CD4-positive, alpha-beta T cell treated with Interleukin-21 for 1 hour (primary cell): ENCODE measurements at places on chromosomes 2 and 18.

DNA sequence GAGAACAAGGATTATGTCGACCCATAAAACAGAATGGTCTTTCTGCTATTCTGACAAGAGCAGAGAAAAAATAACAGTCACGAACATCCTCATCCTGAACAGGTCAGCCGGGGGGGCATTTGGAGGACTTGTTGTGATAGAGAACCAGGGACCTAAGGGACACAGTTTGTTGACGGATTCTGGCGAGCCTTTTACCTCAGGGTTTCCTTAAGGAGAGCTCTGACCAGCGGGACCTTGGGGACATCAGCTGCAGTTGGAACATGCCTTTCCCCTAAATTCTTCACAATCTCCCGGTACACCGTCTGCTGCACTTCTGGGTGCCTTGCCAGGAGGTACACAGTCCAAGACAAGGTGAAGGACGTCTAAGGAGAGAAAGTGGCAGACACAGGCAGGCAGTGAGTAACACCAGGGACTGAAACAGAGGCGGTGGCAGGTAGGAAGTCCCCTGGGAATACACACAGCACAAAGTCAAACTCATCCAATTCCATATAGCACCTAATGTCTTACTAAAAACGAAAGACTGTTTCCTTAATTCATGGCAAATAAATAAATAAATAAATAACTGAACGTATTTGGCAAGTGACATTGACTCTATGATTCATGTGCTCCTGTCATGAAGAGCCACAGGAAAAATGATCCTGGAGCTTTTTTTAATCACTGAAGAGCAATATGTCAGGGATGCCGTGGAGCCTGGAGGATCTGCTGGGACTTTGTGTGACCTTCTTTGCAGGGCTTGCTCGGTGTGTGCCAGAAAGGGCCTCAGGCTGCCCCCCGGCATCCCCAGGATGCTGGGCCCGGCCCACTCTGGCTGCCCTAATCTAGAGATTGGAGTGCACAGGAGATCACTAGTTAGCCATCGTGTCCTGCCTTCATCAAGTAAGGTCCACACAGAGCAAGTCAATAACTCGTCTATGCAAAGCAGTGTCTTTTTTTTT lies 24.7 kb downstream of the CYP27C1 start:
- no peak for DNase-seq

DNA sequence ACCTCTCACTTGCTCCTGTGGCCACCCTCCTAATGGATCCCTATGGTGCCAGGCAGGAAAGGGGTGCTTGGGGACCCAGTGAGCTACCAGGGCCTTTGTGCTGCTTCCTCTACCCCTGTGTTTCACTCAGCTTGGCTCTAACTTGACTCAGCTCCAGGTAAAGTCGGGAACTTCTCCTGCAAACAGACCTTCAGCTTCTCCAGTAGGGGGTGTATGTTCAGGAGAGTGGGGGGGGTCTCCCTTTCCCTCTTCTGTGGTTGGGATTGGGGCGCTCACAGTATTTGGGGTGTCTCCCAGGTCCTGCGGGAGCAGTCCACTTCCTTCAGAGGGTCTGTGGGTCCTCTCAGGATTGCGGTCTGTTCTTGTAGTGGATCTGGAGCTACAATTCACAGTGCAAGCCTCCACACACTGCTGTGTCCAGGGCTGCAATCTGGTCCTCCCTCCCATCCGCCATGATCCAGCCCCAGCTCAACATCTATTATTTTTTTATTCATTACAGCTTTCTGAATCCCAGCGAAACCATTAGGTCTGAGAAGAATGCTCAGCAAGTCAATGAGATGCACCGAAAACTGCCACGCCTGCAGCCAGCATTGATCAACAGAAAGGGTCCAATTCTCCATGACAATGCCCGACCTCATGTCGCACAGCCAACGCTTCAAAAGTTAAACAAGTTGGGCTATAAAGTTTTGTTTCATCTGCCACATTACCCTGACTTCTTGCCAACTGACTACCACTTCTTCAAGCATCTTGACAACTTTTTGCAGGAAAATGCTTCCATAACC lies 26.4 kb upstream of the SAP130 start:
- no peak for DNase-seq

DNA sequence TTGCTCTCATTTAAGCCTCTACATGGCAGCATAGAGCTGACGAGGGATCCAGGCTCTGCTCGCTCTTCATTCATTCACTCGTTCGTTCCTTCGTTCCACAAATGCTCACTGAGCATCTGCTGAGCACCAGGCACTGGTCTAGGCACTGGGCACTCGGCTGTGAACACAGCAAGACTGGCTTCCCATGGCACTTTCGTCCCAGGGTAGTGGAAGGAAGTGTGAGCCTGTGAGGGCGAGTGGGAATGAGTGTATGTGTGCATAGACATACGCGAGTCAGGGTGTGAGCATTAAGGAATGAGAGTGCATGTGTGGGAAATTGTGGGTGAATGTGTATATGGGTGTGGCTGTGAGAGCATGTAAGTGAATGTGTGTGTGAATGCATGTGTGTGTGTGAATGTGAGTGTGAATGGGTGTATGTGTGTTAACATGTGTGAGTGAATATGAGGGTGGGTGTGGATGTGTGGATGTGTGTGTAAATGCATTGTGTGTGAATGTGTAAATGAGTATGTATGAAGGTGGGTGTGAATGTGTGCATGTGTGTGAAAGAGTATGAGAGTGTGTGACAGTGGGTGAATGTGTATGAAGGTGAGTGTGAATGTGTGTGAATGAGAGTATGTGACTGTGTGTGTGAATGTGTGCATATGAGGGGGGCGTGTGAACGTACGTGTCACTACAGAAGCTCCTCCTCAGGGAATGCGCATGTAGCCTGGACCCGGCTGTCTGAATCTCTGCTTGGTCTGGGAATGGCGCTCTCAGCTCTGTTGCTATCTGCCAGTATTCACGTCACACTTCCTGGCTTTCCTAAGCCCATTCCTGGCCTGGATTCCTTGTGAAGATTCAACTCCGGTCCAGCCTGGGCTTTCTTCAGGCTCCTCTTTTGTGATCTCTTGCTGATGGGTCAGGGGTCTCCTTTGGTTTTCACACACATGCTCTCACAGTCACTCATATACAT lies 28.8 kb downstream of the SNORC start:
- no peak for DNase-seq

- no peak for DNase-seq
These were observed 616.8 kb upstream of the VRK2 start for GRCh38 chr2:57429831-57430230.

- DNase-seq = no peak
These were observed 848.0 kb downstream of the RNF144A start for GRCh38 chr2:7765236-7765635.

DNA sequence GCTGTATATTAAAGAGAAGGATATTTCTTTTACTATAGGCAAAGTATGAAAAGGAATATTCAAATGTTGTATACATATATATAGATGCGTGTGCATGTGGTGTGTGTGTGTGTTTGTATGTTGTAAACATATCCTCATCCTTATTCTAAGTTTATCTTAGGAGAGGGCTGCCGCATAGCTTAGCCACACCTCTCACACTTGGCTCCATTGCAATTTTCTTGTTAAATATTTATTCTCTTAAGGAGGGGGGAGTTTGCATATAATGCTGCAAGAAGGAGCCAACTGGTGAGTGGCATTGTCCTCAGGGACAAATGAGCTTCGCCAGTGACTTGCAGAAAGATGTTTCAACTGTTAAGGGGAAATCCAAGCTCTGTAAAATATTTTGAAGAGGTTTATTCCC lies 360.1 kb upstream of the RND3 start:
- DNase-seq = no peak

GRCh38 chr2:195639959-195640358 lies 17.1 kb upstream of the SLC39A10 start:
- no peak for DNase-seq
